ENCODE measurements at places on chromosomes 16 and 17. TPM values are rescaled to one million over a fixed set of nuclear protein-coding genes. Genes with fewer than 3 reads are reported as not detected.
A peak's percentile ranks its signal among the peaks of the same experiment; 100 is the strongest.

Gene MIS12
- total RNA-seq: 37.6 TPM

Gene IL17C
- total RNA-seq: not detected

Gene CYB5B
- total RNA-seq: 172 TPM

Gene CEP112
- 0.49 TPM for total RNA-seq

- peaks cover 7% of the 10 kb centered on the region for H3K27me3 ChIP-seq
- DNase-seq: no peak
- H3K4me1 ChIP-seq: no peaks in the 10 kb centered on the region
- no peaks in the 10 kb centered on the region for H3K36me3 ChIP-seq
Measured at GRCh38 chr16:49181791-49182518, 99.7 kb downstream of the CBLN1 start.

GRCh38 chr17:21375162-21375560 lies 996 bp upstream of the KCNJ12 start:
- DNase-seq: no peak
- H3K4me3 ChIP-seq: no peak overlapping the region
- no peaks in the 10 kb centered on the region for H3K36me3 ChIP-seq
- peaks cover 6% of the 10 kb centered on the region for H3K4me1 ChIP-seq
- no peak overlapping the region for H3K27ac ChIP-seq
- peaks cover 30% of the 10 kb centered on the region for H3K27me3 ChIP-seq

DNA sequence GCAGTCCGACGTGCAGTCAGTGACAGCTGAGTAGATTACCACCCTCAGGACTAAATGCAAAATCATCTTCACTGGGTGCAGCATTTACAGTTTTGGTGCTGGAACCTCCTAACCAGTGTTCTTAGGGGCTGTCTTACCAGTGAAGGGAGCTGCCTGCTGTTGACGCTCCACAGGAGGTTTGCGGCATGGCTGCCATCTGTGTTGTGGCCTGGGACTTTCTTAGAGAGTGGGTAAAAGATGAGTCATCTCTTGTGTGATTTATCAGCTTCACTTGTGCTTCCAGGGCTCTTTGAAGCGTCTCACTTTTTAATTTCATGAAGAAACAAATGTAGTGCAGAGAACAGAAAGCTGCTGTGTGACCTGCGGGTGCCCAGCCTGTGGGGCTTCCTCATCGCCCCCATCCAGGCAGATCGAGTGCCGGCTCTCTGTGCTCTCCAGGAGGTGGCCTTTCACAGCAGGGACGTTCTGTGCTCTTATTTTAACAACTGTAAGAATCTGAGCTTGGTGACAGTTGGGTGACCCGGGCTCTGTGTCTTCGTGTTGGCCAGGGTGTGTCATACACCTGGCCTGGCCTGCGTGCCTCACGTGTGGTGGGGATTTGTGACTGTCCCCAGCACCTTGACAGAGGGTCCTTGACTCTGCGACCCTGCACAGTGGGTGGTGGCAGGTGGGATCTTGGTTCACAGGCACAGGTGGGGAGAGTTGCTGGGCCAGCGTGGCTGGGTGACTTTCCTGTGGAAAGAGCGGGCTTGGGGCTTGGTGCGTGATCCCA lies 24.3 kb upstream of the ZNF750 start:
- H3K4me3 ChIP-seq: peak overlapping the region; percentile 57
- peaks cover 75% of the 10 kb centered on the region for H3K4me1 ChIP-seq
- H3K36me3 ChIP-seq: no peaks in the 10 kb centered on the region
- H3K27me3 ChIP-seq: no peaks in the 10 kb centered on the region

DNA sequence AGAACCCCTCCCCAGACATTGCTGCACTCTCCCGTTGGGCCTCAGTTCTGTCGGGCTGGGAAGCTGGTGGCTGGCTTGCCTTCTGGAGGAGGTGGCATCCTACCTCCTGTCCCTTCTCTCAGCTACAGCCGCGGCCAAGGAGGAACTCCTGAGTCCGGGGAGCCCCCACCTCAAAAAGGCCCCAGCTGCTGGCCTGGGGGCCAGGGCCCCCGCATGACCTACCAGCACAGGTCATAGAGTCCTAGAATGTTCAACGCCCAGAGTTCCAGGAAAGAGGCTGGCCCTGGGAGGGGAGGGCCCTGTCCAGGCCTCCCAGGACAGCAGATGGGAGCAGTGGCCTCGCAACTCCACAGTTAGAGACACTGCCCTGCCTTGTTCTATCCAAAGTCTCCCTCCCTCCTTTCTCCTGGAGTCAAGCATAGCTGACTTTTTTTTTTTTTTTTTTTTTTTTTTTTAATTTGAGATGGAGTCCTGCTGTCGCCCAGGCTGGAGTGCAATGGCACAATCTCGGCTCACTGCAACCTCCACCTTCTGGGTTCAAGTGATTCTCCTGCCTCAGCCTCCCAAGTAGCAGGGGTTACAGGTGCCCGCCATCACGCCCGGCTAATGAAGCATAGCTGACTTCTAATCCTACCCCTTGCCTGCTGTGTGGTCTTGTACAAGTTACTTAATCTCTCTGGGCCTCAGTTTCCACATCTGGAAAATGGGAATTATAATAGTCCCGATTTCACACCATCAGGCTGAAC lies 7.1 kb downstream of the CARHSP1 start:
- no peaks in the 10 kb centered on the region for H3K27me3 ChIP-seq
- no peak overlapping the region for H3K27ac ChIP-seq
- no peak overlapping the region for H3K4me3 ChIP-seq
- DNase-seq: no peak

GRCh38 chr16:79411357-79411756 lies 189.2 kb downstream of the MAF start:
- H3K27ac ChIP-seq: peak overlapping the region; percentile 37
- DNase-seq: peak; percentile 23
- no peaks in the 10 kb centered on the region for H3K36me3 ChIP-seq
- H3K4me1 ChIP-seq: peaks cover 15% of the 10 kb centered on the region
- H3K27me3 ChIP-seq: no peaks in the 10 kb centered on the region
- H3K4me3 ChIP-seq: no peak overlapping the region

DNA sequence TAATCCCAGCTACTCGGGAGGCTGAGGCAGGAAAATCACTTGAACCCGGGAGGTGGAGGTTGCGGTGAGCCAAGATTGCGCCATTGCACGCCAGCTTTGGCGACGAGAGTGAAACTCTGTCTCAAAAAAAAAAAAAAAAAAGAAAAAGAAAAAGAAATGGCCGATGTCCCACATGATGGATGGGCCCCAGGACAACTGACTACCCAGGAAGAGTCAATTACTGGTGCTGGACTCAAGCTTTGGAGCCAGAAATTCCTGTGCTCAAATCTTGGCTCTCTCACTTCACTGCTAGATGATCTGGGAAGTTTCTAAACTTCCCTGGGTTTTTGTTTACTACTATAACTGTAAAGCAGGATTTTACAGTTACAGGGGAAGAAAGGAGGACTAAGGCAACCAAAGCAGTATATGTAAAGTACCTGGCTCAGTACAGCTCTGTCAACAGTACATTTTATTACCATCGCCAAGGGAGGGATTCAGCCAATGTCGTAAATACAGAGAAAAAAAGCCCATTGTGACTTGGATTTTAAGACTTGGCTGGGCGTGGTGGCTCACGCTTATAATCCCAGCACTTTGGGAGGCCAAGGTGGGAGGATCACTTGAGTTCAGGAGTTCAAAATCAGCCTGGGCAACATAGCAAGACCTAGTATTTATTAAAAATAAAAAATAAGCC lies 11.9 kb downstream of the C16orf86 start:
- no peaks in the 10 kb centered on the region for H3K27me3 ChIP-seq
- no peaks in the 10 kb centered on the region for H3K4me1 ChIP-seq
- H3K4me3 ChIP-seq: no peak overlapping the region
- DNase-seq: no peak
- H3K36me3 ChIP-seq: no peaks in the 10 kb centered on the region
- H3K27ac ChIP-seq: no peak overlapping the region

GRCh38 chr16:4855804-4856203 lies 8.5 kb downstream of the UBN1 start:
- H3K27me3 ChIP-seq: no peaks in the 10 kb centered on the region
- peaks cover 33% of the 10 kb centered on the region for H3K36me3 ChIP-seq
- H3K4me1 ChIP-seq: peaks cover 11% of the 10 kb centered on the region
- H3K27ac ChIP-seq: no peak overlapping the region
- no peak for DNase-seq

DNA sequence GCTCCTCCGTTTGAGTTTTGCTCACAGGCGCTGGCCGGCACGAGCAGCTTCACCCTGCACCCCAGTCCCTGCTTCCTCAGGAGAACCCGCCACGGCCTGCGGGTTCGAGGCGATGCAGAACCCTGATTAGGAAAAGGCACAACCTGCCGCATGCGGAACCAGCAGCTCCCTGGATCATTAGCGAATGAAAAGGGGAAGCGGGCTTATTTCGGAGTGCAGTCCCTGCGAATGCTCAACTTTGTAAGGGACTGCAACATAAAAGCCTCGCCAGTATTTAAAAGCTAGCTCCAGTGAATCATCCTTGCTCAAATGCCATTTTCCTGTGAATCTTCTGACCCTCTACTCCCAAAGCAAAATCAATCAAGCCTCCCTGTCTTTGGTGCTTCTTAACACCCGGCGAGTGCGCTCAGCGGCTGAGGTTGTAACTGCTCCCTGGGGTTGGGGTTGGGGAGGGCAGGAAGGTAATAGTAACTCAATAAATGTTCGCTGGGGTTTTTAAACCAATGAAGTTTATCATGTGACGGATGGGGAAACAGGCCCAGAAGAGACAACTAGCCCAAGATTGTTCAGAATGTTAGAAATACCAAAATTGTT lies 678 bp upstream of the AKAP10 start:
- peaks cover 39% of the 10 kb centered on the region for H3K4me1 ChIP-seq
- peak overlapping the region; percentile 96 for H3K27ac ChIP-seq

GRCh38 chr16:52436339-52437276 lies 110.3 kb downstream of the TOX3 start:
- H3K4me3 ChIP-seq: no peak overlapping the region
- no peak overlapping the region for H3K27ac ChIP-seq
- H3K4me1 ChIP-seq: no peaks in the 10 kb centered on the region
- H3K27me3 ChIP-seq: no peaks in the 10 kb centered on the region

Measured in activated naive CD4-positive, alpha-beta T cell treated with anti-CD3 and anti-CD28 coated beads for 36 hours (primary cell).